Heart right ventricle (tissue), 16 donors: ENCODE measurements at places on chromosomes 16 and 17. TPM values are rescaled to one million over a fixed set of nuclear protein-coding genes. Genes with fewer than 3 reads are reported as not detected.

NEUROD2 gene
- polyA plus RNA-seq = not detected

HSPB9 gene
- 0.01 TPM for polyA plus RNA-seq

KRTAP9-2 gene
- not detected for polyA plus RNA-seq

DLX3 gene
- not detected for polyA plus RNA-seq

TLCD2 gene
- polyA plus RNA-seq = 1.6 TPM

TMEM132E gene
- 0.09 TPM for polyA plus RNA-seq

MYCBPAP gene
- 0.17 TPM for polyA plus RNA-seq

C16orf92 gene
- polyA plus RNA-seq = not detected

GRAPL gene
- 0.94 TPM for polyA plus RNA-seq

SOCS7 gene
- 2.9 TPM for polyA plus RNA-seq

KRT40 gene
- not detected for polyA plus RNA-seq

KRT25 gene
- polyA plus RNA-seq = not detected

NPIPA2 gene
- 10.6 TPM for polyA plus RNA-seq

KRTAP1-5 gene
- polyA plus RNA-seq = not detected

ENPP7 gene
- polyA plus RNA-seq = not detected

SCPEP1 gene
- 26.0 TPM for polyA plus RNA-seq

SP2 gene
- polyA plus RNA-seq = 4.3 TPM

SLC9A5 gene
- 1.5 TPM for polyA plus RNA-seq

TBC1D3C gene
- 0.88 TPM for polyA plus RNA-seq

TPSG1 gene
- polyA plus RNA-seq = not detected

TUBG1 gene
- polyA plus RNA-seq = 33.9 TPM

ALOX15 gene
- polyA plus RNA-seq = not detected

MYO1D gene
- polyA plus RNA-seq = 5.0 TPM
